ENCODE measurements at places on chromosomes 7 and 10.

DNA sequence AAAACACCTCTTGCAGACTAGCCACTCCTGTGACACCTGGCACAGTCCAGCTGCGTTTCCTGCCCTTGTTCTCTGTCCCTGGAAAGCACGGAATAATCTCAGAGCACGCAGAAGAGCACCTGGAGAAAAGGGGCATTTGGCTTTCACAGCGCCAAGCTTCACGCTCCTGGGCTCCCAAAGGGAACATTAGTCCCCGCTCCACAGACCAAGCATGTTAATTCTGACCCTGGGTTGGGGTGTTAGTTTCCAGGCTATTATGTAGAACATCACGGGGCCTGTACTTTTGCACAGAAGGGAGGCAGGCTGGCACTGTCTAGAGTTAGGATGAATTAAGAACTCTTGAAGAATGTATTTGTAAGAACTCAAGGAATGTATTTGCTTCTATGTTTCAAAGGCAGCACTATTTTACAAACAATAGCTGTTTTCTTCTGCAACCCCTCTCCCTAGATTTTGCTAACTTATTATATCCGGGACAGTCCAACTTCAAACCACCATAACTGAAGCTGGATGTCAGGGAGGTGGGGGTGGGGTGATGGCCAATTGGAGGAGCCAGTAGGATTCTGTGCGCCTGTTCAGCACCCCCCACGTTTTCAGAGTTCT is 62.2 kb upstream of the TRIM8 start:
- DNase-seq: no peak

DNA sequence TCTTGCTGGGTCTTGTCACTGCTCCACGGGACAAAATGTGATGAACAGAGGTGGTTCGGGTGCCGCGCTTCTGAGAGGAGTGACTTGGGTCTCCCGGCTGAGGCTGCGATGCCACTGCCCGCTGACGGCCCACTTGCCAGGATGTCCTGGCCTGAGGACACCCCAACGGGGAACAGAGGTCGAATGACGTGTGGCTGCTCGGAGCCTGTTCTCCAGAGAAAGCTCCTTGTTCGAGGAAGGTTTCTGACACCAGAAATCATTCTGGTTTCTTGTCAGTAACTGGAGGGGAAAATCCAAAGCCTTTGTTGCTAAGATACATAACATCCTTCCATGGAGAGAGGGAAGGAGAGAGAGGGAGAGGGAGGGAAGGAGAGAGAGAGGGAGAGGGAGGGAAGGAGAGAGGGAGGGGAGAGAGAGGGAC is 236.4 kb downstream of the WDR37 start:
- DNase-seq: no peak

DNA sequence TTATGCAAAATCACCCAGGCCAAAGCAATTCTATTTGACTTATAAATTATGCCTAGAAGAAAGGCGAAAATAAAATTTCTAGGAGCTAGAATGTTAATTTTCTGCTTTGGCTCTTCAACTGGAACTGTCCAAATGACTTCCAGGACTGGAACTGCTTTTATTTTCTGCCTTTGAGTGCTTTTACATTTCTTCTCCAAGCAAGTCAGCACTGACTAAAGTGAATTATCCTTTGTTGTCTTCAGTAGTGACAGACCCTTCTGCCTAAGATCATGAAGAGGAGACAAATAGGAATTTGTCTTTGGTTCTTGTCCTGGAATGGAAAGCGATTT is 255.9 kb downstream of the DNAJB9 start:
- DNase-seq: no peak

DNA sequence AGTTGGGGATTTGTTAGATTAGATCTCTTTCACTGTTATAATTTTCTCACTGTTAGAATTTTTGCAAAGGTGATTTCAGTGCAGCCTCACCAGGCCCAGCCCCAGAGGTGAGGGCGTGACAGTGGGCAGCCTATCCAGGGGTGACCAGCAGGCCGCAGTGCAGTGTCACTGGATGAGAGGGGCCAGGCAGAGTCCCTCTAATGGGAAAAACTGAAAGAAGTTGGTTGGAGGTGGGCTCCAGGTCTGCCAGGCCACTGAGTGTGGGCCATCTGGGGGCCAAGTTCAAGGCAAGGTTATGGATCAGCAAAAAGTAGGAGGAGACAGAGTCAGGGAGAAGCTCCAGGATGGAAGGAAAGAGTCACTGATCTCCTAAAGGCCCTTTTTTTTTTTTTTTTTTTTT is 90.5 kb upstream of the SDK1 start:
- no peak for DNase-seq

DNA sequence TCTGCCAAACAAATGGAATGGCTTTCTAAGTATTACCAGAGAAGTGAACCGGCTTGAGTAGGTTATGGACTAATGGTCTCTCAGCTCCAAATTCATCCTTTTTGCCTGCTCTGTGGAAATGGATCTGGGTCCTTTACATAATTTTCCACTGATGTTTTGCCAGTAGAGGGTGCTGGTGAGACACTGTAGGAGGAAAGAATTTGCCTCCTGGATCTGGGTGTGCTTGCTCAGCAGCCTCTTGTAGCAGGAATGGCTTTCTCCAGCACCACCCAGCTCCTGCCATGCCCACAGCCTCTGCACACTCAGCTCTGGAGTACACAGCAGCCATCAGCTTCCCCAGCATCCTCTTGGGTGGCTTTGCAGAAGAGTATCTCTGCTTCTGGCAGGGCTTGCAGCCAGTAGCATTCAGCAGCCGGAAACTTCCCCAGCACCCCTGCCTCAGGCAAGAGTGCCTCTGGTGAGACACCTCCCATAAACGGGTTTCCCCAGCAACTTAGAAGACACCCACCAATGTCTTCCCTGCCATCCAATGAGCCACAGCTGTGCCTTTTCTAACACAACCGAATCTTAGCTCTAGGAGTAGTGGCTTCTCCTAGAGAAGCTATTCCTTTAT is 235.0 kb upstream of the PLPP4 start:
- peak; percentile 53 for DNase-seq

DNA sequence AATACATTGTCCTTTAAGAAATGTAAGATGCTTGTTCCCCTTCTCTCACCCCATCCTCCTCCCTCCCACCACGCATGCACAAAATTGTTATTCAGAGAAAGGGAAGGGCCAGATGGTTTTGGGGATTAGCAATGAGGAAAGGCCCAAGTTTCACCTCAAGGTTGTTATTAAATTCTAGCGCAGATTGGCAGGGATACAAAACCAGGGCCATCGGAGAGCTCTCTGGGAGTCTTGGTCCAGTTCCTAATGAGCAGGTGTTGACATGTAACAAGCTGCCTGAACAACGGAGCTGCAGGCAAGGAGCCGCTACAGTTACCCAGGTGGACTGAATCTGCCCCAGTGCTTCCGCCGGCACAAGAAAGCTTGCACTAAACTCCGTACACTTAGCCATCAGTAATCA is 9.7 kb upstream of the ANK3 start:
- DNase-seq: peak; percentile 18

DNA sequence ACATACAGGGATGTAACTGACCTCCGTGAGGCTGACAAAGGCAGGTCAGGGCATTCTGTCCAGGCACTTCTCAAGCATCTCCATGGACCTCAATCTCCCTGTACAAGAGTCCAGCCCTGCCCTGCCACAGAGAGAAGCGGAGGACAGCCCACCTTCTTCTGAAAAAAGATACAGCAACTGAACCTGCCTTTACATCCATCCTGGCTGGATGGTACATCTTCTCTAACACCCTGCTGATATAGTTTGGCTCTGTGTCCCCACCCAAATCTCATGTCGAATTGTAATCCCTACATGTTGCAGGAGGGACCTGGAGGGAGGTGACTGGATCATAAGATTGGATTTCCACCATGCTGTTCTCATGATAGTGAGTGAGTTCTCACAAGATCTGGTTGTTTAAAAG is 40.5 kb upstream of the KCNMA1 start:
- DNase-seq: no peak

DNA sequence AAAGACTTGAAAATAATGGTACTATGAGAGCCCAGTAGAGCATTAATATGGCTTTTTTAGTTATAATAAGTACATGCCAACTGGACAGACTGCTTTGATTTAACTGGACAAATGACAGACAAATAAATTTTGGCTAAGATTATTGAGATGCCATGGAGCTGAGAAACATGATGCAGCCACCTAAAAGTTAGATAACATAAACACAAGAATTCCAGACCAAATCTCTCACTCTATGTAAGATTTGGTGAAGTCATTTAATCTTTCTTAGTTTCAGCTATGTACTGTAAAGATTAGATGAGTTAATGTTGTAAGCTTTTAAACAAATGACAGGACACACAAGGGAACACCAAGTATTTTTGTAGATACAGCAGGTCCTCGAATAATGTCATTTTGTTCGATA is 118.2 kb downstream of the CACNA2D1 start:
- DNase-seq: no peak

- no peak for DNase-seq
These were observed 1015.6 kb downstream of the KCNMA1 start for GRCh38 chr10:76621886-76622620.

DNA sequence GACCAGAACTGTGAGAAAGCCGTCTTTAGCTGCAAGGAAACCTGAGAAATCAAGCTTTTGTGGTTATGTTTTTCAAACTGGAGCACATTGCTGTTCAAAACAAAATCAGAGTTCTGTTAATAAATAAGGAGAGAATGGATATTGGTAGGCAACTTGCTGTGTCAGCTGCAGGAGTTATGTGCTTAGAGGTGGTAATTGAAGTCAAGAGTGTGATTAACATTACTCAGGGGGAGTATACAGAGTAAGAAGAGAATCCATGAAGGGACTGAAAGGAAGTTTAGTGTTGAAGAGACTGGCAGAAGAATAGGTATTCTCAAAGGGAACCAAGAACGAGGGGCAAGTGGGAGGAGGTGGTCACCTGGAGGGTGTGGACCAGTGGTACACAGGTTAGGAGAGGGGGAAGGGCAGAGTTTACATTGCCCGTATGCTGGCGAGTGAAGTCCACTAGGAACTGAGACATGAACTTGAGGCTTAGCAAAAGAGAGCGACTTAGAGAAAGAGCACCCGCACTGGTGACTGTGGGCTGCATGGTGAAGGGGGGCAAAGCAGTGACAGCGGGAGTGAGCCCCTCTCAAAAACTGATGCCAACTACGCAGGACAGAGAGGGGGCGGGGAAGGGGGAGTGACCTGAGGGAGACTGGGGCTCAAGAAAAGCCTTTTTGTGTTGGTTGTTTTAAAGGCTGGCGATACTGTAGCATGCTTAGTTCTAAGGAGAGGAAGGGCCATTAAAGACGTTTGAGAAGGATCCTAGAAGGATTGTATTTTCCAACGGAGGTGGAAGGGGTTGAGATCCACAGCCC is 80.0 kb downstream of the SDK1 start:
- DNase-seq: peak; percentile 23

DNA sequence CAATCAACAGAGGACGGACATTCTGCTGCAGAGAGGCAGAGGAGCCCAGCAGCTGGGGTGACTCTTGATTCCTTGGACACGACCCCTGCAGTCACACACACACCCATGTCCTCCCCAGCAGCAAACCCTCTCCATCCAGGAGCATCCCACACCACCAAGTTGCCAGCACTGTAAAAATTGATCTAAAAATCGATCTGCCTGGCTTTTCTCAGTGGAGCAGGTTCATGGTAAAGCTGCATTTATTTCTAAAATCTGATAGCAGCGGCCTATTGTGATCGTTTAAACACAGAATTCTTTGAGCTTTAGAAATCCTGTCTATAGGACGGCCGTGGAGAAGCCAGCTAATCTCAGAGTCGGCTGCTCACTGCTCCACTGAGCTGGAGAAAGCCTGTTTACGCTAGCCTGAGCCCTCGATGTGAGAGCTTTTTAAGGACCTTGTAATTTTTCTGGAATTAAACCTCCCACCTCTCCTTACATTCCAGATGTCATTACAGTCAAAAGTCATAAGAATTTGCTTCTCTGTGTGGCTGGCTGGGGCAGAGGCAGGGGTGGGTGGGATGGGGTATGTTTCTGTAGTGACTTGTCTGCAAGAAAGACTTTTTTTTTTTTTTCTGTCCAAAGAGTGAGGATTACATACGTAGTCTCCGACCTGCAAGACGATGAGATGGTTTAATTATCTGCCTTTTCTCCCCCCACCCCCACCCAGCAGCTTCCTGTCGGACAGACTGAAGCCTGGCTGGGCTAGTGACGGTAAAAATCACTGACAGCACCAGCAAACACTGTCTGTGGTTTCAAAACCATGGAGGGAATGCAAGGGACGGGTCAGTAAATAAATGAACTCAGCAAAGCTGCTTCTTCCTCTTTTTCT is 31.6 kb downstream of the TRIM8 start:
- DNase-seq: peak; percentile 64

GRCh38 chr10:96507044-96507443 is 6.7 kb downstream of the TLL2 start:
- no peak for DNase-seq

DNA sequence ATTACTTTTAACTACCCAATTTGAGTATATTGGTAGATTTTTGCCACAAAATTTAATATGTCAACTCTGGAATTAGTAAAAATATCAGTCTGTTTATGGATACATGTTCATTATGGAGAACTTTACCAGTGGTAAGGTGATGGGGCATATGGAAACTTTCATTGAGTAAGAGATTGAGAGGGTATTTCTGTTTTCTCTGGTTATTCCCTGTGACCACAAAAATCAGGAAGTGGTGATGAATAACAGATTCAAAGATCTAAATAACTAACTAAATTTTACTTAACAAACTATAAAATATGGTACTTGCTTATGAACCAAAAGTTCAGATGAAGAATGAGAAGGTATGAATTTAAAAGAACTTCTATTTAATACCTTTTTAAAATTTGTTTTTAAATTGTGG is 22.1 kb upstream of the STEAP4 start:
- DNase-seq: no peak

DNA sequence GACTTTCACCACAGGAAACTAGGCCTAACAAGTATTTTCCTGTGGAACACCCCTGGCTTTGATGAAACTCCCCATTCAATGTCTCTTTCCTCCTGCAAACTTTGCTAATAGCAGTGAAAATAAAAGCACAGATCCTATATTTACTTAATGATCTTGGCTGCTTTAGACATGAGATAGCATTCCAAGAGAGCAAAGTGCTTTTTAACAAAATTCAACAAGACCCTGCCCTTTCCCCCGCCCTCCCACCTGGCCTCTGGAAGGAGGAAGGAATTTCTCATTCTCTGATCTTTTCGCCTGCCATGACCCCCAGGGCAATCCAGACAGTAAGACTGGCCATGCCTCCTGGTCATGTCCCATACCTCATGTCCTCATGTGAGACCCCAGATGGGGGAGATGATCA is 185.7 kb downstream of the KCNMA1 start:
- DNase-seq: no peak

- DNase-seq: no peak
These were observed 373.5 kb downstream of the KCNMA1 start for GRCh38 chr10:77264107-77264506.

GRCh38 chr7:23004247-23004520 is 9.7 kb downstream of the HYCC1 start:
- no peak for DNase-seq

DNA sequence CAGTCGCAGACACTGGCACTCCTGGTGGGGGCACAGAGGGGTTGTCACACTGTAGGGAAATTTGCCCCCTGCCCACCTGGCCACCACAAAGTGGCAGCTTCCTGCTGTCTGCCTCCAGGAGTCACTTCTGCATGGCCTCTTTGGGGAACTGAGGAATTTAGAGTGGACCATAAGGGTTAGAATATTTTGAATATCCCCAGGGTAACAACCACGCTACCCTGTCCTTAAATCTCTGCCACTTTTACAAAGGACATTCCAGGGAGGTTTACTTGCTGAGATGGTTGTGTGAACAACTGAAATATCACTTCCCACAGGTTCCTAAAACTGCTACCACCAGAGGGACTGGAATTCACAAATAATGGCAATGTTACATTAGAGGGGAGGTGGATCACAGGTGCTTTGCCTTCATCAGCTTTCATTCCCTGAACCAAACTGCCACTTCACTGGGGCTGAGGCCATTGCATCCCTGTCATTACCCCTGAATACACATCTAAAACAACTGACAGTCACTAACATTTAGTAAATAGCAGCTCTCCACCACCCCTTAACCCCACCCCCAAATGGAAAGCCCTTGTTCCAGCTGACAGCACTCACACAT is 88.1 kb upstream of the IFRD1 start:
- DNase-seq: no peak

All from stomach (tissue), 19 donors.